HS-27A (cell line): ENCODE measurements at places on chromosomes 3 and 15.

GRCh38 chr15:81302701-81303109, 21.2 kb downstream of the STARD5 start:
- DNase-seq: no peak

DNA sequence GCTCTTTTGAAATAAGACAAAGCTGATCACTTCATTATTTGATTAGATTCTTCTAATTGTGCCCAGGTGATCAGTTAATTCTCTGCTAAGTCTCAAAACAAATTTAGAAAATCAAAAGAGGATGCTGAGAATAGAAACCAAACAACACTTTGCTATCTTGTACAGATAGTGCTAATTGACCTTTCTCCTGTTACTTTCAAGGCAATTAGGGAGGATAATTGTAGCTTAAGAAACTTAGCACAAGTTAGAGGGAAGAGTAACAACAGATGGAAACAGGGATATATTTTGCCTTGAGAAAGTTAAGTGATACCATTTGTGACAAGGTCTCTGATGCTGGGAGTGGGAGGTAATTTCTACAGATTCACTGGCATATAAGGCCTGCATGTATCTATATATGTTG, 344.8 kb upstream of the GRM7 start:
- DNase-seq: no peak

- DNase-seq: no peak
Measured at GRCh38 chr15:52698514-52698913, 19.3 kb upstream of the ATOSA start.

GRCh38 chr15:81955382-81956062, 90.3 kb downstream of the MEX3B start:
- DNase-seq: peak; percentile 50

DNA sequence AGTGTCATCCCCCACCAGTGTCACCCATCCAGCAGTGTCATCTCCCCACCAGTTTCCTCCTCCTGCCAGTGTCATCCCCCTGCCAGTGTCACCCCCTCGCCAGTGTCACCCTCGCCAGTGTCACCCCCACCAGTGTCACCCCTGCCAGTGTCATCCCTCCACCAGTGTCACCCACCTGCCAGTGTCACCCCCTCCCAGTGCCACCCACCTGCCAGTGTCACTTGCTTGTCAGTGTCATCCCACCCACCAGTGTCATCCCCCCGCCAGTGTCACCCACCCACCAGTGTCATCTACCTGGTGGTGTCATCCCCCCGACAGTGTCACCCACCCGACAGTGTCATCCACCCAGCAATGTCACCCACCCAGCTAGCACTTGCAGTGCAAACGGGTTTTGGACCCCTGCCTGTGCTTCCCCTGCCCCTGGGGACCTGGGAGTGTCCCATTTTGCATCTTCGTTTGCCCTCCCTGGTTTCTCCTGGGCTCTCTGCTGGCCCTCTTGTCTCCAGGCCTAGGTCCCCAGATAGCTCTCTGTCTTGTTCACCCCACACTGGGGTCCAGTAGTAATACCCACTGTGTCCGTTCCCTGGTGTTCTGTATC, 99.8 kb upstream of the PRR20G start:
- no peak for DNase-seq

- no peak for DNase-seq
Measured at GRCh38 chr15:93065641-93066045, 23.4 kb downstream of the RGMA start.

GRCh38 chr3:146464005-146464595, 5.3 kb downstream of the PLSCR2 start:
- DNase-seq: no peak

GRCh38 chr15:87863152-87863551, 393.4 kb downstream of the NTRK3 start:
- no peak for DNase-seq

GRCh38 chr3:118244761-118245160, 789.9 kb downstream of the IGSF11 start:
- no peak for DNase-seq

DNA sequence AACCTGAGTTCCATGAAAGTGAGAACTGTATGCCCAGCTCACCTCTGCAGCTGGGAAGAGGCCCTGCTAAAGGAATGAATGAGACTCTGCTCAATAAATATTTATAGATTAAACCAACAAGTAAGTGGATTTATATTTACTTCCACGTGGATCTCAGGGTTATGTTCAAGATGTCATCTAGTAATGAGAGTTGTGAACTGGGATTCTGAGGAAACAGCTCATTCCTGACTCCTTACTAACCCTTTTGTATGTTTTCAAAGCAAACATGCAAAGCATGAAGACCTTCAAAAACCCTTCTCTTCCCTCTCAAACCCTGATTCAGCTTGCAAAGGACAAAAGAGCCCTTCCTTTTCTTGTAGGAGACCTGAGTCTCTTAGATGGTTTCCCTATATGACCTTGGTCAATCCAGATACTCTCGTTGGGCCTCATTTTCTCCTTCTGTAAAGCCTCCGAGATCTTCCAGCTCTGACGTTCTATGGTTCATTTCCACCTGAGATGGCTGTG, 53.4 kb downstream of the LSM3 start:
- no peak for DNase-seq

DNA sequence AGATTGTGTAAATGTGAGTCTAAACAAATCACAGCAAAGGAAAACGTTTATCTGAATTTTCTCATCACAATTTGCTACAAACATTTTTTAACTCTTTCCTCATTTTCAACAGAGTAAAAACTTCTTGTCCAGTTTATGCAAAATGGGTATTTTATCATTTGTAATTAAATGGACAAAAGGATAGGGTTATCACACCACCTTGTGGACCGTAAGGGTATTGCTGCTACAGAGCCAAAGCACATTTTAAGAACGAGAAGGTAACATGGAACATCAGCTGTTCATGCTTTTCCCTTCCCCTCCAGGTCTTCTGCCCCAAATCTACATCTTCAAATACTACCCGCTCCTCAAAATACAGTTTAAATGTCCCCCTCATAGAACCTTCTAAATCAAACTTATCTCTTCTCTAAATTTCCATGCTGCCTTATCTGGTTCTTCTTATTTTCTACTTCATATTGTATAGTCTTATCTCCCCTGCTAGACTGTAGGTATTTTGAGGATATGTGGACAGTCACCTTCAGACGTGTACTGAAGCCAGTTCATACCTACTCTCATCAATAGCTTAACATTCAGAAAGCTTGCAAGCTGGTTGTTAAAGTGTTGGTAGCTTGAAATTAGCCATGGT, 12.8 kb upstream of the SETMAR start:
- no peak for DNase-seq

DNA sequence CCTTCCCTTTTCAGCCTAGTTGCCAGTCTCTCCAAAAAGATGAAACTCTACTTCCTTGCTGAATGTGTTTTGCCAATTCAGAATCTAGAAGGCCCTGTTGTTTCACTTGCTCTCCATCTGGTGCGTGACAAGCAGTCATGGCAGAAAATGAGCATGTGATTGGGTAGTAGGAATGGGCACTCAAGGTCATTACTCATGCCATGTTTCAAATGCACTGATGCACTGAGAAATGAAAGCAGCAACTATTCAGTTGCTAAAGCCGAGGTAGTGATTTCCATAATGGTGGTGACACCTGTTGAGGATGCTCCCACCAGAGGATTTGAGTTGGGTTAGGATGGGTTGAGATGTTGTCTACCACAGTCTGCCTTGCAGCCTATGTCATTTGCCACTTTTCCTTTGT, 12.7 kb downstream of the ZBTB38 start:
- DNase-seq: no peak

DNA sequence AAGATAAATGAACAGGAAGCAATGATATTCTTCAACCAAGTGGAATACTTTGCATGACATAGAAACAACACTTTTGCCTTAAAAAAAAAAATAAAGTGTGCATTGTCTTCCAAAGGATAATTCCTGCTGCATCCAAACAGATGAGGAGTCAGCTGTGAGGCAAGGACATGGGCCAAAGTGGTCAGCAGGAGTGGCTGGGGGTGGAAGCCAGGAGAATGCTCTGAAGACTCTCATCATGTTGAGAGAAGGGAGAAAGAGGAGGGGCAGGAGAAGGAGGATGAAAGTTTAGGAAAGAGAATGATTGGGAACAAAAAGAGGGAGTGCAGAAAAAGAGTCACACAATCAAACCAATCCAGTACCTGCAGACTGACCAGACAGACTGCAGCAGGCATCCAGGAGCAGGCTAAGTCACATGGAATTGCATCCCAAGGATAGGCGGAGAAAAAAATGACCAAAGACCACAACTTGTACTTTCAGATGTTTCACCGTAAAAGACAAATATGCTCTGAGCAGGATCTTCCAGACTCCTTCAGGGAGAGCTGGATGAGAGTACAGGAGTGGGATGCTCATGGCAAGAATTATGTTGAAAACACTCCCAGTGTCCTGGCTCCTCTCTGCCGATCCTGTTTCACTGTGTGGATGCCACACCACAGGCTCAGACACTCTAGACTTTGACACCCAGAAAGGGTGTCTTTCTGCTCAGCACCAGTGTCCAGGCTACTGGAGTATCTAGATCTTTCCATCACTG, 11.9 kb downstream of the ABI3BP start:
- DNase-seq: no peak

- DNase-seq: no peak
Measured at GRCh38 chr15:60554494-60554893, 75.6 kb upstream of the ICE2 start.

DNA sequence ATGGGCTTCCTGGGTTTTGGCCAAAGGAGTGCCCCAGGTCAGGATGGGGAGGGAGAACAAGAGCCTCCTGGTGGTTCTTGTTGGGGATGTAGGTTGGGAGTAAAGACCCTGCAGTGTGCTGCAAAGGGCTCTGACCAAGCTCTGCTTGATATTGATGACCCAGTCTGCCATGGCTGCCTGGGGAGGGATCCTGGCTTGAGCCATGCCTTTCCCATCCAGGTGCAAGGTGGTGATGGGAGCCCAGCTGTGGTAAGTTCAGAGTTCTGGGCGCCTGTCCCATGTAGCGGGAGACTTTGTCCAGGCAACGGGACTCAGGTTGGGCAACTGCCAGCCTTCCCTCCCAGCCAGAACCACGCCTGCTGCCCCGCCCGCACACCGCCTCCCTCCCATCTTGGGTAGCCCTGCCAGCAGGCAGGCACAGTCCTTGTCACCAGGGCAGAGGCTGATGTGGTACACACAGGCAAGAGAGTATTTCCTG, 2.6 kb downstream of the GNAI2 start:
- DNase-seq: no peak

- DNase-seq: no peak
Measured at GRCh38 chr15:89490081-89490813, 6.1 kb downstream of the RHCG start.

- DNase-seq: no peak
Measured at GRCh38 chr3:134495980-134496379, 10.1 kb downstream of the CEP63 start.

DNA sequence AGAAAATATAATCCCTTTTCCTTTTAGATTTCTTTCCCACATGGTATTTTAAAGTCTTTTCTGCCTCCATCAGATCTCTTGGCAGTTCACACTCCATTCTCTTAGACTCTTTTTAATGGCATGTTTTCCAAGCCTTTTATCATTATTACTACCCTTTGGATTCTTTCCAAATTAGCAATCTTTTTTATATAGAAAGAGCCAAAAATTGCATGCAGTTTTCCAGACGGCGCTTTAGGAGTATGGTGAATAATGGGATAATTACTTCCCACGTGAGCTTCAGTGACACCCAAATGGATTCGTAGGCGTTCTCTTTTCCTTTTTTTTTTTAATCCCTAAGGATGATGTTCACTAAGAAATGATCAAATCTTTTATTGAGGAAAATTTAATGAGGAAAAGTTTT, 354.8 kb upstream of the DNAJC19 start:
- no peak for DNase-seq

DNA sequence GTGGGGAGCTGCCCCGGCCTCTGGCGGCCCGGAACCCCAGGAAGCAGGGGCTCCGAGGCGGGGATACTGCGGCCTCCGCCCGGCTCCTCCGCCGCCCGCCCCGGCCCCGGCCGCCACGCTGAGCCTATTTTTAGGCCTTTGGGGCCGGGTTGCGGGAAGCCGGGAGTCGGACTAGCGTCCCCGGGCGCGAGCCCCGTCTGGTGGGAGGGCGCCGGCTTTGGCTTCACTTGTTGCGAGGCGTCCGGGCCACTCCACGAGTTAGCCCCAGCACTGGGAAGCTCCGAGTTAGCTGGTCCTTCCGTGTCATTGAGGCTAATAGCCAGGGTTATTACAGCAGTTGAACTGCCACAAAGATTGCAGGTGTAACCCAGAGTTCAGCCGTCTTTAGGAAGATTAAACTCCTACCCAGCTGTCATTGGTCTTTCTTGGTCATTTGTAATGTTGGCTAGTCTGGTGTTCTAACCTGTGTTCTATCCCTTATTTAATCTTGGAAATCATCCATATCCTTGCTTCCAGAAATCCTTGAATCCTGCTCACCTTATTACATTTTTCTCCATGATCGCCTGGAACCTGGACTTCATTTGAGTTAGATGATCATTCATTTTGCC, 791 bp downstream of the GYG1 start:
- DNase-seq: no peak

GRCh38 chr3:23710555-23710954, 95.2 kb upstream of the UBE2E1 start:
- no peak for DNase-seq

DNA sequence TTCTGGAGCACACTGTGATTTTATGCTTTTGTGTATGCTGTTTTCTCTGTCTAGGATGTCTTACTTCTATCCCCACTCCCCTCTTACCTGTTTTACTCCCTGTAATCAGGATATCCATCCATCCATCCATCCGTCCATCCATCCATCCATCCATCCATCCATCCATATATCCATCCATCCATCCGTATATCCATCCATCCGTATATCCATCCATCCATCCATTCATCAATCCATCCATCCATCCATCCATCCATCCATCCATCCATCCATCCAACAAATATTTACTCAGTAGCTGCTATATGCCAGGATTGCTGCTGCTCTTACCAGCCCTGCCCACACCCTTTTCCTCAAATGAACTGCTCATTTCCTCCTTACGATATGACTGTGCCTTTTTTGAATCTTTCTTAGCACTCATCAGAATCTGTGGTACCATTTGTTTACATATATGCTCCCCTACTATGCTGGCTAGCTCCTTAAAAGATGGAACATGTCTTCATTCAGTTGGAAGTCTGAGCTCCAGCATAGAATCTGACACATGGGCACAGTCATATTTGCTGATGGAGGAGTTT, 35.2 kb downstream of the USP13 start:
- no peak for DNase-seq

DNA sequence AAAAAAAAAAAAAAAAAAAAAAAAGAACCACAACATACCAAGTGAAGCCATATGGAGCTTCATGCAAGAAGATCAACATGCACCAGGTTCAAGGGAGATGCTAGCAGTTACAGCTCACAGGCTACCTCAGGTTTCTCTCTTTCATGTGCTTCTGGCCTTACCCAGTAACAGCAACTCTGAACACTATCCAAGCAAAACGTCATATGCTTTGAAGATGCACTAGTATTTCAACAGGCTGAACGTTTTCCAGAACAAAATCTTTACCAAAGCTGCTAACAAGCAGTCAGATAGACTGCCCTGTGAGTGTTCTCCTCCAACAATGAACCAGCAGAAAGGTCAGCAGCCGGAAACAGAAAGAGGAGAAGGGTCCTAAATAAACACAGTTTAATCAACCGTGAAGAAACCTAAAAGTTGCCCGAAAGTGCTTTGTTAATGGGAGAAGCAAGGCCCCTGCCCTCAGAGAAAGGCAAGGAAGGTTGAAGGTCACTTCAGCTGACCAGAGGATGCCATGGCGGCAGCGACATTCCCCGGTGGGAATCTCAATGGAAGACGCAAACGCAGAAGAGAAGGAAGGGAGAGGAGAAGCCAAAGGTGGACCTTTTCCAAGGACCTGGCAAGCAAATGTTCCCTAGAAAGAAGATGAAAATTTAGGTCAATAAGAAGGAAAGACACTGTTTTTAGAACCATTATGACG, 80.1 kb downstream of the CCNL1 start:
- DNase-seq: no peak
